Globus pallidus (tissue), 1 donor: ENCODE measurements at places on chromosomes 4 and X.

GRCh38 chrX:51694254-51694653 lies 11.6 kb upstream of the CENPVL2 start:
- DNase-seq, result no peak

DNA sequence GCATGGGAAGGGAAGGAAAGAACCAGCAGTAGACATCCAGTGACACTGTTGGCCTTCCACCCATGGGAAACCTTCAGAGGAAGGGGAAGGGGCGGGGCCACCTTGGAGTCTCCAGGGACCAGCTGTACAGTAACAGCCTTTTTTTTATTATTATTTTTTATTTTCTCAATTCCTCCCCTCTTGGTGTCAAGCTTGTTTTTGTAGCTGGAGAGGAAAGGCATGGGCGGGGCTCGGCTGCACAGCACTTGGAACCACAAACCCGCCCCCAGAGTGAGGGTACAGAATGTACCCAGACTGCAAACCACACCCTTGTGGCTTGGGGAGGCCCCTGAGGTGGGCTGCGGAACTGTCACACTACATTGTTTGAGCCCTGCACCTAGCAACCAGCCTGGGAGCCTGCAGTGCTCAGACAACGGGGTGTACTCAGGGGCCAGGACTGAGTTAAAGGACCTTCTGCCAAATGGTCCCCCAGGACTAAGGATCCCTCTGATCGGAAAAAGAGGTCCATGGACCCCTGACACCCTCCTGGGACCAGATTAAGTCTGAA lies 45.7 kb downstream of the PRPS1 start:
- no peak for DNase-seq

DNA sequence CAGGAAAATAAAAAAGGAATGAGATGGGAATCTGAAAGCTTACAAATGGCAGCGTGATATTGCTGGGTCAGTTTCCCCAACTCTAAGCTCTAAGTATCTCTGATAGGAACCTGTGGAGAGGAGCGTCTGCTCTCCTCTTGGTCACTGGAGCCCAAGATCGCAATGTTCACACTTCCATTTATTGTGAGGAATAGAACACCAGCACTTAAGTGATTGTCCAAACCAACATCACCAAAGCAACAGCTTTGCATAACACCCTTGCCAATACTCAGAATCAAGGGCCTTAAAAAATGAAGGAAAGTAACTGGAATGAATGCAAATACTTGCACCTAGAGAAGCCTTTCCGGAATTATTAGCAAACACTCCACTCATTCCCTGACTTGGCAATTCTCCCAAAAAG lies 46.8 kb upstream of the ATXN3L start:
- DNase-seq, result no peak

DNA sequence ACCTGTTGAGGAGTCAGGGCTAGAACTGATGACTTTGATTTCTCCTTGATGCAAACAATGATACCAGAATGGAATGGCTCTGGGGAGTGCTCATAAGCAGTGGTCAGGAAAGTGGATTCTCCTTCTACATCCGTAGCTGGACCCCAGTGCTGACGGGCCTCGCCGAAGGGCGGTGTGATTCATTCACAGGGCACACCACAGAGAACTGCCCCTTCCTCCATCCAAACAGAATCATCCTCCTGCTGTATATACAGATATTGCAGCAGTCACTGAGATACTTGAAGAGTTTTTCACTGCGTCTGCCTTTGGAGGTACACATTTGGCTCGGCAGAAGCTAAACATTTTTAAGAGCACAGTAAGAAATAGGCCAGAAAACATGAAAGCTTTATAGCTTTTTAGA lies 7.3 kb upstream of the DCTD start:
- DNase-seq, result no peak

DNA sequence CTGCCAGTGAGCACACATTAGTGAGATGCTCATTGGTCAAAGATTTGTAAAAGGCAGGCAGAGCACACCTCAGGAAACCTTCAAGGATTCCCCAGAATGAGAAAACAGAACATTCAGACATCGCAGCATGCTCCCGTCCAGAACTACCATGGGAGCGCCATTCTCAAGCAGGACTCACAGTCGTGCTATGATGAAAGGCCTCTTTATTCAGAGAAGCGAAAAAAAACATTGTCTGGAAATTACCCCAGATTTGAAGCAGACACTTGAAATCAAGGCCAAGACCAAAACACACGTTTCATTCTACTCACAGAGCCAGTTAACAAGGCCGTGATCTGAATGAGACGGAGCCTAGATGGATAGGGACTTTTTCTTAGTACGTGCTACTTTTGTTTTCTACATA lies 961.8 kb upstream of the TENM3 start:
- peak; percentile 86 for DNase-seq

DNA sequence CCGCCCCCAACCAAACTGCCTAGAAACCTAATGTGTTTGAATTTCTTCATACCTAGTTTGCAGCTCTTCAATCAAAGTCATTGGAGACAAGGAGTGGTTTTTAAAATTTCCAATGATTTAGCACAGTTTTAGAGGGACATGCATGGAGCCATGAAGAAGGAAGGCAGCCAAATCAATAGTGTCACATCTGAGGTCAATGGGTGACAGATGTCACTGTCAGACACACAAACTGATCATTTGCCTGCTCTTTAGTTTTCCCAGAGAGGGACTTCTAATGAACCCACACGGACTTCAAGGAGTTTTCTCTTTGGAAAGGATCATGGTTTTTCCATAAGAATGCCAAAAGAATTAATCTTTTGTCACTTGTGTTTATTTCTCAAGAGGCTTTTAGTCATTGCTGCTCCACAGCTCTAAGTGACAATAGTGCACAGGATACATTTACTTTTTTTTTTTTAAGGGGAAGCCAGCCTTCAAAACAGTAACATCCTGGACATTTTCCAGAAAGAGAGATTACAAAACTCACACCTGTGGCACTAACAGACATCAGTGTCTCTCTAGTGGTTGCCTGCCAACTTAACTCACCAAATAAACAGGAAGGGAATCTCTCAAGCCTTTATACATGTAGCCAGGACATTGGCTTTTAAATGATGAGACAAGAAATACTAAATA lies 251.1 kb upstream of the DIAPH2 start:
- DNase-seq, result no peak

DNA sequence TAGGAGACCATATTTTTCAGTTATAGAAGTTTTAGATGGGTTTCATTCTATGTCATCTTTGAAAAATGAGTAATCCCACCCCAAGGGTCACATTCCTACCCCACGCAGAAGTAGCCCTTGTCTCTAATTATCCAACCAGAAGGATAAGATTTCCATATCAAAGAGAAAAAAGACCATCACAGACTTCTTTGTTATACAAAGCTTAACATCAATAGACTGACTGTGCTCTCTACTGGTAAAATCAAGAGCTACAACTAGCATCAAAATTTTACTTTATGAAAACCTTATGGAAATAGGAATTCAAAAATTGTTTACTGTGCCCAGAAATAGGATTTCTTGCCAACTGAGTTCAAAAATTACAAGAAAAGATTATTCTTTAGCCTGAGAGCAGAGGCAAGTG lies 24.9 kb downstream of the TNMD start:
- no peak for DNase-seq

DNA sequence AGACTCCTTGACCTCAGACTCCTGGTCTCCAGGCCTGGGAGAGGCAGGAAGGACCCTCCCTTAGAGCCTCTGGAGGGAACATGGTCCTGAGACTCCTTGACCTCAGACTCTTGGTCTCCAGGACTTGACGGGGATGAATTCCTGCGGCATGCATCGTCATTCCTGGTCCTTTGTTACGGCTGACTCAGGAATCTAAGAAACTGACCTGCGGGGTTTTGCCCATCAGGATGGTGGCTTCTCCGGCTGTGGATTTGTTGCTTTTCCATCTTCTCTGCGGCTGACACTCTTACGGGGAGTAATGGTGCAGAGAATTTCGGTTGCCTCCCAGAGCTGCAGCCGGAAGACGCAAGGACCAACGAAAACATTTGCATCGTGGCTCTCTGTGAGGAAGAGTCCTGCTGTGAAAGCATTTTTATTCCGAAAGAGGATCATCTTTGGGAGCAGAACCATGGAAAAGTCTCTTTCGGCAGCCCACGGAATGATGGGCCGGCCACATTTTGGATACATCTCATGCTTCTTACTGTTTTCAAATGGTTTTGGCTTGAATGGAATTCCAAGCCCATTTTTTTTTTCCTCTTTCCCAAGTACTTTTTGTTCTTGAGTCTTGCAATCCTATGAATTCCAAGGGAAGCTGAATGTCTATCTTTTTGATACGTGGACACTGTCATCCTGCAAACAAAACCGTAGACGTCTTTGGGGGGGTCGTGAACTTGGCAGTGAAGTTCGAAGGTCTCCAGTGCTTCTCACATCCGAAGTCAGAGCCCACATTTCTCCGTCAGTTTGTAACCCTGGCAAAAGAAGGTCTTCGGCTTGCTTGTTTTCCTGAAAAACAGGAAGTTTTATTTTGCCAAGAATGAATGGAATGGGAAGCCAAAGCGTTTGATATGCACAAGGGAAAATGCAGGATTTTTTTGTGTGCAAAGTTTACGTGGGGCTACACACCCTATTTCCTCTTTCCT lies 36.5 kb downstream of the SHOX start:
- DNase-seq, result no peak

GRCh38 chrX:19739683-19740082 lies 147.7 kb downstream of the SH3KBP1 start:
- DNase-seq, result no peak

DNA sequence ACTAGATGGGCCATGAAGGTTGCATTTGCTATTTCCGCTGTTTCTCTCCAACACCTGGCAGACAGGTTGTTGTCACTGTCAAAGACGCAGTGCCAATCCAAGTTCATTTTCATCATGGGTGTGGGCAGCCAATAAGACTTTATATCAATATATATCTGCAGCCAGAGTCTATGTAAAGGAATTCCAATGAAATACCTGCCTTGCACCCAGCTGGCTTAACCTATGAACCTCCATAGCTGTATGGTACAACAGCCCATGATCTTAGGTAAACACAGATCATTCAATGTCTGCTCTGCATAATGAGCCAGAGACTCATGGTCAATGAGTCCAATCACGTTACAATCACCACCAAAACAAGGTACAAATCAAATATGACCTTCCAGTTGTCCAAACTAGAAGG lies 37.7 kb upstream of the ADGRA3 start:
- no peak for DNase-seq

GRCh38 chrX:107714206-107714891 lies 61.2 kb downstream of the TSC22D3 start:
- no peak for DNase-seq

DNA sequence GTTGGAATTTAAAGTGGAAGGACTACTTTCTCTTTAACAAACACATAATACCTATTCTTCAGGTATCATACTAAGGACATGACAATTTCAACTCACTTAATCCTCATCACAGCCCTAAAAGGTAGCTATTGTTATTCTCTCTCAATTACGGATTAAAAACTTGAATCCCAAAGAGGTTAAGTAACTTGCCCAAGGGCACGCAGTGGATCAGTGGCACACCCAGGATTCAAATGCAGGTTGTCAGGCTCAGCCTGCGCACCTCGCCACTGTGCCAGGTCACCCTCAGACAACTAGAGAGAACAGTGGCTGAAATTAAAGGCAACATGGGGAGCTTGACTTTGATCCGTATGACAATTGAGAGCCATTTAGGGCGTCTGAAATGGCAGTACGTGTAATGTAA lies 67.6 kb downstream of the MFAP3L start:
- no peak for DNase-seq

GRCh38 chr4:174358829-174359228 lies 75.1 kb downstream of the CEP44 start:
- DNase-seq, result no peak

GRCh38 chr4:159503236-159504008 lies 400.5 kb downstream of the RAPGEF2 start:
- no peak for DNase-seq

DNA sequence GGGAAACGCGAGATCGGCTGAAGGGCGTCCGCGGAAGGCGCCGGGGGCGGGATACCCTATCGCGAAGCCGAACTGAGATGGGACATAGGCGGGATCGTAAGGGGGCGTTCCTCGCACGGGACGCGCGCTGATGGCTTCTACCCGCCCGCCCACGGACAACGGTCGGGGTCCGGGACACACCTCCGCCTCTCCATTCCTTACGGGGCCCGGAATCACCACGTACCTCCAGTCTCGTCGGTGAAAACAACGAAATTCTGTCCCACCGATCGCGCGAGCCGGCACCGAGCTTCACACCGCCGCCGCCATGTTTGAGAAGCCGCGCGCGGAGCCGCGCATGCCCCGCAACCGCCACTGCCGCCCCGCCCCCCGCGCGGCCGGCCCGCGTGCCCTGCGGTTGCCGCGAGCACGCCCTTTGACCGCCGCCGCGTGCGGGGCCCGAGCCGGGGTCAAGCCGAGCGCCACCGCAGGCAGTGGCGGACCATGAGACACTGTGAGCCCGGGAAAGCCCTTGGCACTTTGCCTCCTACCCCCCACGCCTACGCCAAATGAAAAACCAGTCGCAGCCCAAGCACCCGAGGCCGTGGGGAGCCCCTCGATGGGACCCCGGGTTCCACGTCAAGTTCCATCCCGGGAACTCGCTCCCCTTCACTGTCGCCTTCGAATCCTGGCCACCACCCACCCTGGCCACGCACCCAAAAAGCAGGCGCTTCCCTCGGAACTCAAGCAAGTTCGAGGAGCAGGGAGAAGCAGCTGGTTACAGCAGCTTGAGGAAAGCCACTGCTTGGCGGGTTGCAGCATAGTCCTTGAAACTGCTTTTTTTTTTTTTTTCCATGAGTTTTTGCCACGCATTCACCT lies at the start of gene SCML2:
TSS of gene SCML2 (minus strand) at position 320 of the 855 bp plus-strand sequence. CDS start 20,617 bp downstream, outside the sequence.
- peak; percentile 25 for DNase-seq

- DNase-seq, result no peak
These were observed 159.7 kb downstream of the ANK2 start for GRCh38 chr4:113209153-113209552.

DNA sequence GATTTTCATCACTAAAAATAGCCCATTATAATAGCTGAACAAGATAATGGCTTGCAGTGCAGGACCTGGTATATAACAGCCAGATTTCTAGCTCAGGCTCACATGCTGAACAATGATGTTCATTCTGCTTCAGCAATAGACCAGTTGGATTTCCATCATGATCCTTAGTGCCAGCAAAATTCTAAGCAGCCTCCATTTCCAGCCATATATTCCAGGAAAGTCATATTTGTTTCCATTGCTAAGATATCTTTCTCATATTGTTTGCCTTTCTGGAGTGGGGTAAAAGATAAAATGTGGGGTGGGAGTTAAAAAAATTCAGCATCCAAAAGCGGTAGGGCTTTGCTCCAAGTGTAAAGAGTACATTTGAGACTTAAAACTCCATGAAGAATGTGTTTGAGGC lies 2344.1 kb downstream of the PCDH7 start:
- DNase-seq, result no peak

- no peak for DNase-seq
These were observed 199.4 kb downstream of the MAPK10 start for GRCh38 chr4:86160426-86160825.
